Thymus (tissue), 14 donors: ENCODE measurements at places on chromosomes 13 and 19. TPM values are rescaled to one million over a fixed set of nuclear protein-coding genes. Genes with fewer than 3 reads are reported as not detected.

DNA sequence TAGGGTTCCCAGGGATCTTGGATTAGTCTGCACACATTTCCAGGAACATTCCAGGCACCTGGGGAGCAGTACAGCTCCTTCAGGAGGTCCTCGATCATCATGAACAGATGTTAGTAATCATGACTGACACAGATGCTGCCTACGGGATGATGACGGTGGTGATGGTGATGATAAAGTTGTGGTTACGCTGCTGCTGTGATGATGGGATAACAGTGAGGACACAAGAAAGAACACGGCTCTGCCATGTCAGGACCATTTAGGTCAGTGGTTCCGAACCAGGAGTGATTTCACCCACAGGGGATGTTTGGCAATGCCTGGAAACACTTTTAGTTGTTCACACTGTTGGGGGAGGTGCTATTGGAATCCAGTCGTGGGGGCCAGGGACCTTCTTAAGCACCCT lies 1193.0 kb downstream of the UQCRFS1 start:
- no peak for DNase-seq

Gene SHD
- polyA plus RNA-seq = 0.57 TPM

GRCh38 chr19:39052243-39052746 lies 19.9 kb upstream of the FBXO27 start:
- DNase-seq = no peak

DNA sequence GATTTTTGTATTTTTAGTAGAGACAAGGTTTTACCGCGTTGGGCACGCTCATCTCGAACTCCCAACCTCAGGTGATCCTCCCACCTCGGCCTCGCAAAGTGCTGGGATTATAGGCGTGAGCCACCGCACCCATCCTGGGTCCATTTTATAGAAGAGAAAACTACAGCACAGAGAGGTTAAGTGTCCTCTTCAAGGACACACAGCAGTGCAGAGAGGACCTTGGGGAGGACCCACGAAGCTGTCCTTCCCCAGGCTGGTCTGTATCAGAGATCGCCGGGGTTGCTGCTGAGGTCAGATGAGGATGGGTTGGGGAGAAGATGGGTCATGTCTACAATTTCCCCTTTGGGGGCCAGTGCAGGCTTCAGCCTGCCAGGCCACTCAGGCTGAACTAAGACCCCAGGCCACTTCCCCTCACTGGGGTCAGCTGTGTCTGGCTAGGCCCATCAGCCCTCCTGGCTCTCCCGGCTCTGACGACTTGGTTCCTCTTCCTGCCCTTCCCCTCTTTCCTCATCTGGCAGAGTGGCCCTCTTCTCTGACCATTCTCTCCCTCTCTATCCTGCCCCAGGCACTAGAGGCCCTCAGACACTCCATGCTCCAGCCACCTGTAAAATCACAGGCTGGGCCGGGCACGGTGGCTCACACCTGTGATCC lies 9.6 kb downstream of the MYO1F start:
- DNase-seq = no peak

Gene ZNF229
- 1.5 TPM for polyA plus RNA-seq

GRCh38 chr13:63299866-63300394 lies 1884.3 kb upstream of the PCDH20 start:
- no peak for DNase-seq

DNA sequence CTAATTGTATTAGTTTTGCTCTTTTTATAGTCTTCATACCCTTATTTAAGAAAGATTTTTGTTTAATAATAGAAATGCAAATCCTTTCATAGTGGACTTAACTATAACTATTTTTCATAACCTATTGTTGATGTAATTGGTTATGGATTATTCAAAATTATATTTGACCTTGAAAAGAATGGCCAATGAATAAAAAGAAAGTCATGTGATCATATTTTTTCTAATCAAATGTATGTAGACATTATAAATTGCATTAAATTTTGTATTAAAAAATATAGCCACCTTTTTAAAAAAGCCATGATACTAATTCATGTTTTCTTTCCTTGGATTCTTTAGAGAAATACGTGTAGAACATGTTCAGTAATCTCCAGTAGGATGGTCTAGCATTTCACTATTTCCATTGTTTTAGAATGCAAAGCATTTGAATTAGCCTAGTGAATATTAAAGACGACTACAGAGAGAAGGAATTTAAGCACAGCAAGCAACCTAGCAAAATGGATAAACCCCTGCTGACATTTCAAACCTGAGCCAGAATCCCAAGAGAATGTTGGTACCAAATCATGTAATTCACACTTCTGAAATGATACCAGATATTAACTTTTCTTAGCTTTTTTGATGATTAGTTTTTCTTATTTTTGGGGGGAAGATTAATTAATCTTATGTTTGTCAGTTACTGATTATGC lies 1297.4 kb upstream of the MIR17HG start:
- DNase-seq = no peak

Gene SLC5A5
- polyA plus RNA-seq = 0.25 TPM

Gene SHANK1
- 0.39 TPM for polyA plus RNA-seq

DNA sequence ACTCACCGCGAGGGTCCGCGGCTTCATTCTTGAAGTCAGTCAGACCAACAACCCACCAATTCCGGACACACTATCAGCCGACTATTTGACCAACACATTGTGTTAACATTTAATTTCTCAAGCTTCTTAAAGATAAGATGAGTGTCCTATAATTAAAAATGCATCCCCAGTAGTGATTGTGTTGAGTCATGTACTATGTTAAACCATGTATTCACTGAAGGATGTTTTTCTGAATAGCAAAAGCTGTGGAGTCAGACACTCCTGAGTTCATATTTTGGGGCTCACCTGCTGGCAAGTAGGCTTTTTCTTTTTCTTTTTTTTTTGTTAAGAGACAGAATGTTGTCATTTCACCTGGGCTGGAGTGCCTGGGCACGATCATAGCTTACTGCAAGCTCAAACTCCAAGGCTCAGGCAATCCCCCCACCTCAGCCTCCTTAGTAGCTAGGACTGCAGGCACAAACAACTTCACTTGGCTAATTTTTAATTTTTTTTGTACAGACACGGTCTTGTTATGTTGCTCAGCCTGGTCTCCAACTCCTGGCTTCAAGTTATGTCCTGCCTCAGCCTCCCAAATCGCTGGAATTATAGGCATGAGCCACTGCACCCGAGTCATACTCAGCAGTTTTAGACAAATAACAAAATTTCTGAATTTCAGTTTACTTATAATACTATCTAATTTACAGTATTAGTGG lies 606.9 kb downstream of the PCDH9 start:
- DNase-seq = no peak
